A549 (cell line): ENCODE measurements at places on chromosomes 12 and 14.

- DNase-seq: no peak
Observed at GRCh38 chr12:131458931-131459772, 251.7 kb upstream of the SFSWAP start.

DNA sequence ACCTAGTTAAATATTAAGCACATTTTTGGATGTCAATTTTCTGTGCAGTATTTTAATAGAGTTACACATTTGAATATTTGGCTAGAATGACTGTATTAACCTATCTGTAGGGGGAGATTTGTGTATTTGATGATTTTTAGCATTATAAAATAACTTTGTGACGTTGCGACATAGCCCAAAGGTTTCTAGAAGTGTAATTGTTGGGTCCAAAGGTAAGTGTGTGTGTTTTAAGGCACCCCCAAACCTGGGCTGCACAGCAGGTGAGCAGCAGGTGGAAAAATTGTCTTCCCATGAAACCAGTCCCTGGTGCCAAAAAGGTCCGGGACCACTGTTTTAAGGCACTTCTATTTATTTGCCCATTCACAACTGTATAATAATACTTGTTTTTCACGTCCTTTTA, 3.3 kb downstream of the CCT2 start:
- no peak for DNase-seq

DNA sequence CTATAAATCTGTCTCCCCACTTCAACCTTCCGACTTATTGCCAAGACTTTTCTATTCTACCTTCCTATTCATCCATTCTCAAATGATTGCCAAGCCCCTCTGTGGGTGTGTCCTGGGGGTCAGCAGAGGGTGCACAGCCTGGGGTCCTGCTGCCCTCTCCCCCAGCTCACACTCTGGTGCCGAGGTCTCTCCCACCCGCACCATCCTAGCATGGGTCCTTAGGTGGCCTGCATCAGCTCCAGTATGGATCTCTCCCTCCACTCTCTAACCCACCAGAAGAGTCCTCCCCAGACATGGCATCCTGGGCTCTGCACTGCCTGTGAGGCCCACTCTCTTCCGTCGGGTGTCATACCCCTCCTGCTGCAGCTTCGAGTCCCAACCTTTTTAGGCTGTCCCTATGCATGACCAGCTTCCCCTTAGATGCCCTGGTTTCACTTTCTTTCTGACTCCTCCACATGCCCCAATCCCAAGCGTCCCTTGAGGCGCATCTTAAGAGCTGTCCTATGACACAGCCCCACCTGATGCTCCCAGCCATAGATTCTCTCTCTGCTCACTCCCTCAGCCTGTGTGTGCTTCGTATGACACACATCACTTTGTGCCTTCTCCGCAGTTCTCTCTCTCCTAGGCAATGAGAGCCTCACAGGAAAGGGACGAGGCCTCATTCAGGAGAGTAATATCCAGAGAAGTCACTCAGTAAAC, 43.9 kb downstream of the GIT2 start:
- DNase-seq: no peak

GRCh38 chr12:102609996-102610395, 129.6 kb upstream of the IGF1 start:
- DNase-seq: no peak

GRCh38 chr12:68796399-68796798, 11.6 kb upstream of the MDM2 start:
- DNase-seq: no peak

- DNase-seq: no peak
Observed at GRCh38 chr12:79938843-79939242, 3.9 kb upstream of the PPP1R12A start.

- DNase-seq: no peak
Observed at GRCh38 chr14:76781648-76782051, 20.4 kb downstream of the VASH1 start.

DNA sequence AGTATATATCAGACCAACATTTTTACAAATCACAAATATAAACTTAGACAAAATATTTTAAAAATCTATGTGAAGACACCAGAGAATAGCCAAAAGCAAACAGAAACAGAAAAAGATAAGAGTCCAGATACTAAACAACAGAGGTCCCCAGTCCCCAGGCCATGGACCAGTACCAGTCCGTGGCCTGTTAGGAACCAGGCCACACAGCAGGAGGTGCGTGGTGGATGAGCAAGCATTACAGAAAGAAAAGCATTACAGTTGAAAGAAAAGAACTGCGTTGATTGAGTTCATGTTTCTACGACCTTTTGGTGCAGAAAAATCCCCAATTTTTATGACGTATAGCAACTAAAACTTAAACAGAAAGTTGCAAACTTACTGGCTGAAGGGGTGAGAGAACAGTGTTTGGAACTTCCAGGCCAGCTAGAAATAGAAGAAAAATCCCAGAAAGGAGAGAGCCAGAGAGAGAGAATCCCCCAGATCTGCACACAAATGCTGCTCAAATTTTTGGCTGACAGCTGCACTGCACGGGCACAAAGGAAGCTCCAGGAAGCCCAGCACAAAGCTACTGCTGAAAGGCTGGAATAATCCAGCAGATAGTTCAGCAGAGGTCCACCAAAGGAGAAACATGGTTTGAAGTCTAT, 159.6 kb upstream of the C14orf180 start:
- DNase-seq: no peak

GRCh38 chr14:52068615-52069306, at the start of gene NID2:
TSS of gene NID2 (minus strand) at chr14:52069059. CDS start at chr14:52068994, 65 bp downstream.
- DNase-seq: peak; percentile 79

GRCh38 chr12:125983094-125983783, 918.0 kb downstream of the AACS start:
- peak; percentile 39 for DNase-seq

DNA sequence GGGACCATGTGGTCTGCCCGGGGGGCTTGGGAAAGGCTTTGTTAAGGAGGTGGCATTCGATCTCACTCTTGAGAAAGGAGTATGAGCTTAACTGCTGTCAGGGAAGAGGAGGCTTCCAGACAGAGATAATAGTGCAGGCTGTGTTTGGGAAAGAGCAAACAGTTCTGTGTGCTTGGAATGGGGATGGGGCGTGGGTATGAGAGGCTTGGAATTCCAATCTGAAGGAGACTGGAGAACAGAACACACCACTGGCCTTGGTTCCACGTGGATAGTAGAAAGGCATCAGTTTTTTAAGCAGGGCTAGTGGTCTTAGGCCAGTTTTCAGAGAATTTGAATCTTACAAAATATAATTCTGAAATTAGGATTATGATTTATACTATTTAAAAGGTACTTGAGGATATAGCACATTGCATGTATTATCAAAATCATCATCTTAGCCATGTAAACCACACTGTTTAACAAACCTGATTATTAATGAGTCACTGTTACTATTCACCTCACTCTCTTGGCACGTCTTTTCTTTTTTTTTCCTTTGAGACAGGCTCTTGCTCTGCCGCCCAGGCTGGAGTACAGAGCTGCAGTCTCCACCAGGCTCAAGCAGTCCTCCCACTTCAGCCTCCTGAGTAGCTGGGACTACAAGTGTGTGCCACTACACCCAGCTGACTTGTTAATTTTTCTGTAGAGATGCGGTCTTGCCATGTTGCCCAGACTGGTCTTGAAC, 38.5 kb upstream of the KCNK13 start:
- DNase-seq: no peak

DNA sequence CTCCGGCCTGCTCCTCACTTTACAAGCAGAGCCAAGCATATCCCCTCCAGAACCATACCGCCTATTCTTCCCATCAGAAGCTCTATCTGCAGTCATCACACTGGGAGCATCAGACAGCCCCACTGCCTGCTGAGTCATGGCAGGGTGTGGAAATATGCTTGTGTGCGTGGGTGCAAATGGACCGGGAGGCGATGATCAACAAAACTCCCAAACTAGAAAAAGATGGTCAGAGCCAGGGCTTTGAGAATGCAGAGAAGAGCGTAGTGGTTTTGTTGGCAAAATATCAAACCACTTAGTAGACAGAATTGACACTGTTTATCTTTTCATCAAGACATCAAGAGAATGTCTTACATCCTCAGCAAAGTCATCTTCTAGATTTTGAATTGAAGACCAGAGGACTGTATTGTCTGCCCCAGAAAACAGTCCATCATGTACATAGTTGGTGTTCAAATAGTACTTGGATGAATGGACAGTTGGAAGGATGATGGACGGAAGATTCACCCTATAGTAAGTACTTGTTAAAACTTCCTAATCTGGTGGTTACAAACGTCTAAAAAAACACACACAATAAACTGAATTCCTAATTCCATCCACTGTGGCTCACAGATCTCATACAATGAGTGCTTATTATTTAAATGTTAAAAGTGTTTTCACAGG, 54.9 kb downstream of the VWF start:
- DNase-seq: no peak

- DNase-seq: peak; percentile 1
Observed at GRCh38 chr12:24109381-24110039, 160.0 kb upstream of the SOX5 start.

DNA sequence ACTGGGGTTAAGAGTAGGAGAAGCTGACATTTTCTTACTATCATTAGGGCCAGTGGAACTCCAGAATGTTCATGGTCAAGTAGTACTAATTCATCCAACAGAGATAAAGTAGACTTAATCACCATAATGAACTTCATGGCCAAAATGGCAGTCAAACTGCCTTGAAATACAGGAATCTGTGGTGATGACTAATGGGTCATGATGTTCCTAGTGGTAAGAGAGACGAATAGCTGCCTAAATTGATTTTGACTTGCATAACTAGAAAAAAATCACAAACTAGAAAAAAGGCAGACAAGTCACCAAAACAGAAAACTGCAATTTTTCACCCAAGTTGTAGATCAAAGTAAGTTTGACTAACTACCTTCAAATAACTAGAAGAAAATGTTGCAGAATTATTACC, 138.5 kb downstream of the MGAT4C start:
- no peak for DNase-seq

GRCh38 chr14:79583738-79584408, 627.4 kb downstream of the DIO2 start:
- no peak for DNase-seq

DNA sequence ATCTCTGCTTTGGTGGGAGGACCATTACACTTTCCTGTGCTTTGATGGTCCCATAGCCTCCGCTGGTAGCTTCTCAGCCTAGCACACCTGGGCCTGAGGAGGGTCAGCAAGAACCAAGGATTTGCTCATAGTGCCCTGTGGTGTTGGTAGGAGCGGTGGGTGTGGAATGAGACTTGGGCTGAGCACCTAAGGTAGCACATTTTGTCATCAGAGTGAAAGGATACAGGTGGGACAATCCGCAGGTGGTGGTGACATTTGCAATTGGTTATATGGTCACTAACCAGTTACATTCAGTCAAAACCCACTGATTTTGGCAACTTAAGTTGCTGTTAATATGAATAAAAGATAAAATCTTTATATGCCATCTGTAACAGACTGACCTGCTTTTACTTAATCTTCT, 46.7 kb downstream of the TTC6 start:
- no peak for DNase-seq

- no peak for DNase-seq
Observed at GRCh38 chr12:106673141-106673540, 90.3 kb downstream of the RFX4 start.

DNA sequence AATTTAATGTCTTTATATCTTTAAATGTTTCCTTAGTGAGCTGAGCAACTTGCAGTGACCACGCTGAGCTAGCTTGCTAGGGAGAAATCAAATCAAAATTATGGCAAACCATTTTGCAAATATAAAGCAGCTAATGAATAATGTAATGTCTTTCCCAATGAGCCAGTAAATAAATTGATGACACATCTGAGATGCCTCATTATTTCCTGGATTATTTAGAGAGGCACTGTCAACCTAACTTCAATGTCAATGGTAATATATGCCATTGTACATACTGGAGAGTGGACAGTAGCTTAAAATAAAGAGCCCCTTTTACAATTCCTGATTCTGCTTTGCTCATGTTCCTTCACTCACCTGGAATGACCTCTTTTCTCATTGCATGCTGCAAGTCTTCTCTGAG, 182.6 kb downstream of the PHLDA1 start:
- DNase-seq: no peak

DNA sequence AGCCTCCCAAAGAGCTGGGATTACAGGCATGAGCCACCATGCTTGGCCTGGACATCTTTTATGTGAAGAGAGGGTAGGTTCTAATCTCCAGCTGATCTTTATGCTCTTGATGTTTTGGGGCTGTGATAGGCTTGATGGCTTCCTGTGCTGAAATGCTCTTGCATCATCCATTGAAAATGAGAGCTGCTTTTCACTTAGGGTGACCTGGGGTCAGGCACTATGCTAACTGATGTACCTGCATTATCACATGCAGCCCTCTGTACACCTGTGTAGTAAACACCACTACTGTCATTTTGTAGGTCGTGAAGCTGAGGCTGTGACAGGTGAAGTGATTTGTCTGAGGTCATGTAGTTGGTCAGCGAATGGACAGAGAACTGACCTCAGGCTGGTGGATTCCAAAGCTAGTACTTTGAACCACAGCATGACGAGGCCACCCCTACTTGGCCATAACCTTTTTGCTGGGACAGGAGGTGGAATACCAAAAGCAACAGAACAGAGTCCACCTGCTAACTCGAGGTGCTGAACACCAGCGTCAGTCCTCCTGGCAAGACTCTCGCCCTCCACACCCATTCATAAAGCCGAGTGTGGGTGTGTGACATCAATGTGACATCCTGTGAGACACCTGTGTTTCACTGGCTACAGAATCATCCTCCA, 69.1 kb downstream of the C12orf75 start:
- DNase-seq: no peak

- no peak for DNase-seq
Observed at GRCh38 chr12:132033627-132034026, 83.9 kb downstream of the EP400 start.

GRCh38 chr12:129825316-129825715, 78.5 kb downstream of the TMEM132D start:
- no peak for DNase-seq

DNA sequence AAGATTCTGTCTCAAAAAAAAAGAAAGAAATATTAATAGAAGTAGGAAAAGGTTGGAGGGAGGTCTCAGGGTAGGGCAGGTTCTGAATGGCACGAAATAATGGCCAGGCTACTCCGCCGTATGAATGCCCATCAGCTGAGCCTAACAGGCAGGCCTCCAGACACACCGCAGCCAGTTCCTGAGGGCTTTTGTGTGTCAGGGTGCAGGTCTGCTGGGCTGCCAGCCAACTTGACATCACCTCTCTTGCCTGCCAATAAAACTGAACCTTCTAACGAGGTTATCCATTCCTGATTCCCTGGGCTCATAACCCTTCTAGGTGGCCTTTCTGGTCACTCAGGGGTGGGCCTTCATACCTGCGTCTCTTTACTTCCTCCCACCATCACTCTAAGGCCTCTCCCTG, 3.0 kb downstream of the IFI27 start:
- DNase-seq: no peak

DNA sequence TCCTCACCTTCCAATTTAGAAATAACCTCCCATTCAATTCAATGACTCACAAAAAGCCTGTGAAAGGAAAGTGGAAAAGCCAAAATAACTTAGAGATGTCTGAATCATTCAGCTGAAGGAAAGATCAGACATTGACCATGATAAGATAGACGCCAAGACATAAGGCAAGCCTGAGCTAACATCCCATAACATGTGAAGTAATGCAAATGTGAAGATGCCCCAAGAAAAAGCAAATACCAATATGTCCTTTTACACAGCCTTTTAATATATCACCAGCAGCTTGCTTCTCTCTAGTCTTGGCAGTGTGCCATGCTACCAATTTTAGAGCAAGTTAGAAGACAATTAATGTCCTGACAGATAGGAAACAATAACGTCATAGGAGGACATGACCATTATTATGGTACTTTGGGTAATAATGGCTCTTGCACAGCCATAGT, 2.4 kb upstream of the NUMB start:
- no peak for DNase-seq

GRCh38 chr12:96425951-96426350, 25.7 kb upstream of the CDK17 start:
- no peak for DNase-seq

- DNase-seq: no peak
Observed at GRCh38 chr14:98114946-98115345, 1157.1 kb downstream of the BCL11B start.
